ENCODE measurements at places on chromosomes 12 and 14.
A peak's percentile ranks its signal among the peaks of the same experiment; 100 is the strongest.

DNA sequence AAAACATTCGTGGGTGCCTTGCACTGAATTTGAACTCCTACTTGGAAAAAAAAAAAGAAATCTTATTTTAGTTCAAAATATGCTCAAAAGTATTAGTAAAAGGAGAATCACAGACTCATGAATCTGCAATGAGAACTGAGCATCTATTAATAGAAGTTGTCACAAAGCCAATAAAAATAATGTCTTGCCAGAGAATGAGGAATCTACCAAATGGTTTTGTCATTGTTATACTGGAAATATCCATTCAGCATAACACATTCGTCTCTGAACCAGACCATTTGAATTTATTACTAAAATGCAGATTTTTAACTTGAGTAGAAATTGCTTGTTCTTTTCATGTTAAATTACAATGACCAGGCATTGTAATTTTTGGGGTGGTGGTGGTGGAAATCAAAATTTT, 11.6 kb upstream of the PTPRB start:
- no peak for DNase-seq

GRCh38 chr14:59320763-59321625, 132.5 kb downstream of the DAAM1 start:
- no peak for DNase-seq

DNA sequence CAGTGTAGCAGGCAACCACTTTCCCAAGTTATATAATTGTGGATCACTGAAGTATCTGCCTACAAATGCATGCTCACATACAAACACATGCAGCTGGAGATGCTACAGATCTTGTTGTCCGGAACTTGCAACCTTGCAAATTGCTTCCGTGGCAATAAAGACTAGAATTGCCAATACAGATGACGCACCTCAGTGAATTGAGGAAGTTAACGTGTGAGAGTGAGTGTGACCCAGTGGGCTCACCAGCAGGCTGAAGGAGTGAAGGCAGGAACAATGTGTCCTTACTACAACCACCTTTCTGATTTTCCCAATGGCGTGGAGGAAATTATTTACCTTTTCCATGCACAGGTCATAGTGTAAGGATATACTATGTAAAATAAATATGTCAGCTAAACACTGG, 89.4 kb upstream of the GRIP1 start:
- no peak for DNase-seq

DNA sequence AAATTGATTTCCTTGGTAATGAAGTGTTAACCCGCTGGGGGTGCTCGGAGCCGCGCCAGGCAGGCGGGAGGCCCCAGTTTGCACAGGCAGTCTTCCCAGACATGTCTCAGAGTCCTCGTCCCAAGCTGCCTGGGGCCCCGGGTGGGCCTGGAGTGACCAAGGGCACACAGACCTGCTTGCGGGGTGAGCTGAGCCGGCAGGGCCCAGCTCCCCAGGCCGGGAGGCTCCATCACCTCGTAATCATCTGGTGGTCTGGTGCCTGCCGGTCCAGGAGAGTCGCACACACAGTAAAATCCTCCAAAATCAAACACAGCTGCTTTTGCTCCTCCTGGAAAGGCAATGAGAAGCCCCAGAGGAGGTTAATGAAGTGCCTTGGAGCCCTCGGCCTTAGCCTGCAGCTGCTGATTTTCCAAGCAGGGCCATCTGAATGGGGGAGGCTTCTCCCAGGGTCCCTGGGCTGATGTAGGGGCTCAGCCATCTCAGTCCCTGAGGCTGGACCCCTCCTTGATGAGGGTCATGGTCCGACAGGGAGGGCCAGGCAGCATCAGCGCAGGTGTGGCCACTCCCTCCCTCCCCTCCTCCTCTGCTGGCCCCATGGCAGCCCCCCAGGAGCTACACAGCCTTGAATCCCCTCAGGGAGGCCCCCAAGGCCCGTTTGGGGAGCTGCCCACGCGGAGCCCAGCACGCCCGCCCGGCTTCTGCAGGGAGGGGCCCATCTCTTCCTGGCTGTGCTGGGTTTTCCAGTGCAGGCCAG, 39.4 kb upstream of the FBRSL1 start:
- no peak for DNase-seq

DNA sequence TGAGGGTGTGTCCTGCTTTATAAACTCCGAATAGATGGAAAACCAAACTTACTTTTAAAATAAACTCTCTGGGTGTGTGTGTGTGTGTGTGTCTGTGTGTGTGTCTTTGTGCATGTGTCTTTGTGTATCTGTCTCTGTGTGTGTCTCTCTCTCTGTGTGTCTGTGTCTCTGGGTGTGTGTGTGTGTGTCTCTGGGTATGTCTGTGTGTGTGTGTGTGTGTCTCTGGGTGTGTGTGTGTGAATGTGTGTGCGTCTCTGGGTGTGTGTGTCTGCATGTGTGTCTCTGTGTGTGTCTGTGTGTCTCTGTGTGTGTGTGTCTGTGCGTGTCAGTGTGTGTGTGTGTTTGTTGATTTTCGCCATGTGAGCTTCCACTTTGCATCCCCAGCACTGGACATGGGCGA, 9.2 kb downstream of the RAN start:
- no peak for DNase-seq

DNA sequence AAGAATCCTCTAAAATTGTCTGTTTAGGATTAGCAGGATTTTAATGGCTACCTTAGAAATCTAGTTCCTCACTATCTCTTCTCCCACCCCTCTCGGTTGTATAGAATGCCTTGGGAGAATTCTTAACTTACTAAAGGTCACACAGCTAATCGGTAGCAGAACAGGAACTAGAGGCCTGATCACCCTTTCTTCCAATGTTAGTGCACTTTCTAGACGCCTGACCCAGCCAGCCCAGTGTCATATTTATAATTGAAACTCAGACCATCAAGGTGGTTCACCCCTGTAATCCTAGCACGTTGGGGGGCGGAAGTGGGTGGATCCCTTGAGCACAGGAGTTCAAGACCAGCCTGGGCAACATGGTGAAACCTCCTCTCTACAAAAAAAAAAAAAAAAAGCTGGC, 1.7 kb downstream of the TIGAR start:
- no peak for DNase-seq

DNA sequence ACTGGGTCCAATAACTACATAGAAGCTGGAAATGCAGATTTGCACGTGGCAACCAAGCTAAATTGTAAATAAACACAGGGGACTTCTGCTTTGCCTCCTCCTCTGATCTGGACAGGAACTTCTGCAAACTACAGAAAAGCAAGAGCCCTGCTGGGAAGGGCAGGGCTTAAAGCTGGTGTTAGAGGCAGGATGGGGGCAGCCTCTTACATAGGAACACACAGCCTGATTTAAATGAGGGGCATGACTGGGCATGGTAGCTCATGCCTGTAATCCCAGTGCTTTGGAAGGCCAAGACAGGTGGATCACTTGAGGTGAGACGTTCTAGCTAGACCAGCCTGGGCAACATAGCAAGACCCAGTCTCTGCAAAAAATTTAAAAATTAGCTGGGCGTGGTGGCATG, 46.7 kb downstream of the ERH start:
- no peak for DNase-seq

DNA sequence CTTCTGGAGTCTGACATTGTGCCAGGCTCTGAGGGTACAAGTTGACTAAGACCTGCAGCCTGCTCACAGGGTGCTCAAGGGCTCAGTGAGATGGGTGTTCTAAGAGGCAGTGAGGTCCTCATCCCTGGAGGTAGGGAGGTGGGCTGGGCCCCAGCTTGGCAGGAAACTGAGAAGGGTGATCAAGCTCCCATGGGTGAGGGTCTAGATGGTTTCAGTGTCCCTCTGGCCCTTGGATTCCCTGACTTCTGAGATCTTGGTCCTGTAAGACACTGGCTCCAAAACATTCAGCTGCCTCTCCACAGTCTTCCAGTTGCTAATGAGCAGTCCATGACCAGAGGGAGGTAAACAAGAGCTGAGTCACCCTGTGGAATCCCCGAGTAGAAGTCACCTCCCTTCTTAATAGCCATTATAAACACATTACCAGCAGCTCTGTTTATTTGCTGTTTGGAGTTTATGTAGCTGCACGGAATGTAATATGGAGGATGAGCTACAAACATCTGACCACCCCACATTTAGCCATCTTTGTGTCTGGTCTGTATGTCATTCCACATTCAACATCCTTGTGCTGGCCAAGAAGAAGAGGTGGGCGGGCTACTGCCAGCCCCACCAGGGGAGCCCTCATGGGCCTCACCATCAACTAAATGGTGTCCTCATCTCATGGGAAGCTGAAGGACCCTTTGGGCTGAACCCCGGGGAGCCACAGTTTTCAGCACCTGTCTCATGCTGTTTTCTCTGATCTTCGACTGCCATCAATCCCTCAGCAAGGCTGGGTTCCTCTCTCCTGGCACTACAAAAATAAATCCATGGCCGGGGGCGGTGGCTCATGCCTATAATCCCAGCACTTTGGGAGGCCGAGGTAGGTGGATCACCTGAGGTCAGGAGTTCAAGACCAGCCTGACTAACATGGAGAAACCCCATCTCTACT, 37.2 kb upstream of the BDKRB2 start:
- DNase-seq, result no peak

DNA sequence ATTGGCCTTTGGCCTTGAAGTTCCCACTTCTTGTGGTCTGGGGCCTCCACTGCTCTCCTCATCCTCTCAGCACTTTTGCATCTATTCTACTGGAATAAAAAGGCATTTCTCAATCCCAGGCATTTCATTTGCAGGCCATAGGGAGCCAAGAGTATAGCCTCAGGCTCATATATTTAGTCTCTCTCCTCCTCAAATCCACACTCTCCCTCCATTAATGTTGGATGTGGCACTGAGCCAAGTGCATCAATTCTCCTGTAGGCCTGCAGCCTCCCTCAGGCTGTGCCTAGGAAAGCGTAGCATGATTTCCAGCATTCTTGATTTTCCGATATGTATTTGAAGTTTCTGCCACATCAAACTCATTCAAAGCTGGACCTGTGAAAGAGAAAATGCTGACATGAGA, 211.5 kb upstream of the CPNE8 start:
- no peak for DNase-seq

- no peak for DNase-seq
These were observed 268.4 kb upstream of the FKBP4 start for GRCh38 chr12:2526371-2526770.

GRCh38 chr12:24125280-24125679, 175.8 kb upstream of the SOX5 start:
- no peak for DNase-seq

GRCh38 chr14:104638190-104638589, 33.6 kb upstream of the TMEM179 start:
- no peak for DNase-seq

DNA sequence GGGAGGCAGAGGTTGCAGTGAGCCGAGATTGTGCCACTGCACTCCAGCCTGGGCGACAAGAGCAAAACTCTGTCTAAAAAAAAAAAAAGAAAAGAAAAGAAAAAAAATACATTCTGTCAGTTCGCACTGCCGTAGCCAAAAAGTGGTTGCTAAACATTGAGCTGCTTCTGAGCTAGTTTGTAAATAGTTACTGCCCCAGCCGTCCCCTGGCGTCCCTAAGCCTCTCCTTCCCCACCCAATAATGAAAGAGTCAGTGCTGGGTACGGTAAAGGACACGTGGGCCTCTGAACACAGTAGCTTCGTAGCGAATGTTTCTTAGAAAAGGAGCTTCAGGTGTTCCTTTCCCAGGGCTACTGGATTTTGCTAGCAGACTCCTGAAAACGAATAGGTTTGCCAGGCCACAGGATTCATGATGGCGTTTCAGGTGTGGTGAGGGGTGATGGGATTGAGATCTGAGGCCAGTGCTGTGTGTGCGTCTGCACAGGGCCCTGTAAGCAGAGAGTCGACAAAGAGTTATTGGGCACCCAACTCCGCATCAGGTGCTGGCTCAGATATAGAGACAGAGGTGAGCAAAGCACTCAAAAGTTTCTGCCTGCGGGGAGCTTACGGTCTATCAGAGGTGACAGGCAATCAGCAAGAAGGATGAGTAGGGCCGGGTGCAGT, 94.1 kb downstream of the LGMN start:
- no peak for DNase-seq

- DNase-seq, result no peak
These were observed 23.0 kb upstream of the EIF2B2 start for GRCh38 chr14:74979442-74980397.

DNA sequence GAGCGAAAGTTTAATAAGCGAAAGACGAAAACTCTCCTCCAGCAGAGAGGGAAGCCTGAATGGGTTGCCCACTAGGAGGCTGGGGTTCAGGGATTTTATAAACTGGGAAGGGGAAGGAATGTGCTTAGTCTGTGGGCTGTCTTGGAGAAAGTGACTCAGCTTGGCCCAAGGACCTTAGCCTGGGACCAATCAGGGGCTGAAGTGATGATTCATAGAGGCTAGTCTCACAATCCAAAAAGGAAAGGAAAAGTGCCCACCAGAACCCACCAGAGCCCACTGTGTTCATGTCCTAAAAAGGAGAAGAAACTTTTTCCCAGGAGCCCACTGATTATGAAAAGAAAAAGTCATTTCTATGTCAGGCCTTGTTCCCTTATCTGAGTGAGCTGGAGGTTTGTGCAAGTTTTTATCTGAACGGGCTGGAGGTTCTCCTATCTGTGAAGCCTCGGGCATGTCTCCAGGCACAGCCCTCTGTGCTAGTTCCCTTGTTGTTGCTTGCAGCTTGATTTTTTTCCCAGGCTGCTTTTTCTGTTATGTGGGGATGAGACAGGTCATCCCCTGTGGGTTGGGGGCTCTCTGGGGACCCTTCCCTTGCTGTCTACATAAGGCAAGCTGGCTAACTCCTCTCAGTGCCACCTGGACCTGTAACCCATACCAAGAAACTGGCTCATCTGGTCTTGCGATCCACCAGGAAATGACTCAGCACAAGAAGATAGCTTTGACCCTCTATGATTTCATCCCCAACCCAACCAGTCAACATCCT, 8.3 kb upstream of the GOLGA5 start:
- DNase-seq, result no peak

GRCh38 chr14:99726538-99727095, 42.5 kb downstream of the CYP46A1 start:
- DNase-seq, result peak; percentile 17

DNA sequence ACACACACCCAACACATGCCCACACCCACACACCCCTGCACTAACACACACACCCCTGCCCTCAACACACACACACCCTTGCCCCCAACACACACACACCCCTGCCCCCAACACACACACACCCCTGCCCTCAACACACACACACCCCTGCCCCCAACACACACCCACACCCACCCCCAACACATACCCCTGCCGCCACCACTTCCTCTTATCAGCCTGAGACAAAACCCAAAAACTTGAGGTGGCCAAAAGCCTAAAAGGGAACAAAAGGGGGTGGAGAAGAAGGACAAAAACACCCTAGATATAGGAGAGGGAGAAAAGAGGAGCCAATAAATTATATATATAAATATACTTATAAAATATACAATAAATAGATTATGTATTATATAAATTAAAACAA, 9.1 kb upstream of the DEGS2 start:
- DNase-seq, result no peak

GRCh38 chr14:73243341-73243740, 6.0 kb downstream of the PAPLN start:
- DNase-seq, result peak; percentile 13

- no peak for DNase-seq
These were observed 137.8 kb upstream of the GSC start for GRCh38 chr14:94907626-94908261.

- DNase-seq, result no peak
These were observed 118.9 kb downstream of the NPAS3 start for GRCh38 chr14:33057585-33057984.

GRCh38 chr12:42904683-42905418, 315.3 kb upstream of the PRICKLE1 start:
- DNase-seq, result no peak

Data from activated naive CD8-positive, alpha-beta T cell treated with anti-CD3 and anti-CD28 coated beads, Interleukin-2, amount 10 ng/mL, durations not matched to agents 7 days and 5 days (primary cell).